HS-5 (cell line): ENCODE measurements at places on chromosomes 11 and 22.

- DNase-seq = no peak
Observed at GRCh38 chr22:36806835-36807234, 10.0 kb downstream of the PVALB start.

GRCh38 chr11:76322540-76322939 is 58.4 kb downstream of the THAP12 start:
- no peak for DNase-seq

- DNase-seq = no peak
Observed at GRCh38 chr11:21650961-21651360, 541.9 kb upstream of the ANO5 start.

- DNase-seq = no peak
Observed at GRCh38 chr11:126405906-126406305, 50.4 kb downstream of the ST3GAL4 start.

DNA sequence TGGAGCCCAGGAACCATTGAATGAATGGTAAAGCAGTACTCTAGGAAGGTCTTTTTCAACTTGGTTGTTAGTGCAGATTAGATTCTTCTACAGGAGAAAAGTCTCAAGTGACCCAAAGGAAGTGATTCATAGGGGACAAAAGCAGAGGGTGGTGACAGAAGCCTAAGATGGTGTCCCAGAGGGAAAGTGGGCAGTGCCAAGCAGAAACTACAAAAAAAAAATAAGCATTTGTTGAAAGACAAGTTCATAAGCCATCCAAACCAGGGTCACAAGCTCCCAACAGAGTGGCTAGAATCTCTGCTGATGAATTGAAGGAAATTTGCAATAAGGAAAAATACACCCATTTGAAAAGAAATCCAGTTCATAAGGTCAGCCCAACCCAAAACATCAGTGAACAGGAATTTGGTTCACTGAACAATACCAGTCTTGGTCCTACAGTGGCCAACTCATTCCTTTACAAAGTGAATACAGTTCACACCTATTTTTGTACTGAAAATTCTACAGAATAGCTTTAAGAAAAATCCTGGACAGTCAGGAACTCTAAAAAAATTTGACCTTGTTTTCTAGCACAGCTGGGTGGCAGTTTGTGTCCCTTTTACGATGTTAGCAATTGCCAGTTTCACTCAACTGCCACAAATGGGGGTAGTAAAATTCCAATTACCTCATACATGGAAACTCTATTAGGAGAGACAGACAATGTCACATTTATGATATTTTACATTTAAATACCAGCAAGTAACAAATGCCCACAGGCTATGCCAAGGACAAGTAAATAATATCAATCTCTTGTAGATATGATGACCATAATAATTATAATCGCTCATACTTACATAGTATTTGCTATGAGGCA is 21.6 kb upstream of the NUP160 start:
- DNase-seq = no peak

GRCh38 chr11:64103277-64103985 is 62.5 kb downstream of the MACROD1 start:
- no peak for DNase-seq

DNA sequence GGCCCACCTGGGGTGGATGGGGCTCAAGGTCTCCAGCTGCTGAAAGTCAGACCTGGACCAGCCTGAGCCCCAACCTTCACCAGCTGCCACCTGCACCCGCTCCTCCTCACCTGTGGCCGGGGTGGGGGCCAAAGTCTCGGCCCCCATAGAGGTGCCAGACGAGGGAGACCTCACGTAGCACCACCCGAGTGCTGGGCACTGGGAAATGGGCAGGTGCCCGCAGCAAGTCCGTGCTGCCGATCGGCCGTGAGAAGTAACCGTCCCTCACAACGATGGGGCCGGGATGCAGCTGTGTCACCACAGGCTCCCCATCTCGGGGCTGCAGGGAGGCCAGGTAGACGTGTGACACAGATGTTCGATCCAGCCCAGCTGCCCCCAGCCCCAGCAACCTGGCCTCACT is 16.2 kb downstream of the ATG2A start:
- no peak for DNase-seq

DNA sequence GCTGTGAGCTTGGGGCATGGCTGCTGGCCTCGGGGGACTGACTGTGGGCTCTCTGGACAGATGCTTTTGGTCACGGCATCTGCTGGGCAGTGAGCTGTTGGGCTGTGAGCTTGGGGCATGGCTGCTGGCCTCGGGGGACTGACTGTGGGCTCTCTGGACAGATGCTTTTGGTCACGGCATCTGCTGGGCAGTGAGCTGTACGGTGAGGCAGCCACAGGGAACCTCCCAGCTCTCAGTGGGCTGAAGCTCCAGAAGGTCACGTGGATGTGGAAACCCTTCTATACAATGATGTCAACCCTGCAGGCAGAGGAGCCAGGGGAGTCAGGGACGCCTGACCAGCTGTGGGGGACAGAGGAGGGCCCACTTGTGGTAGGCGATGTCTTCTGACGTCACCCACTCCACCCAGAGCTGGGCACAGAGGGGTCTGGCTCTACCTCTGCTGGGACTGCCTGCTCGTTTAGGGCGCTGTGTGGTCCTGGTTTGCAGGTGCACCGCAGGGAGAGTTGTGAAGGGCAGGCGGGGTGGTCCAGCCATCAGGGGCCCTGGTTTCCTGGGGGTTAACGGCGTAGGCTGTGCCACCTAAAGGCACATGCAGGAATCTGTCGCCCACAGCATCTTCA is 1331.3 kb downstream of the BRD1 start:
- no peak for DNase-seq

- no peak for DNase-seq
Observed at GRCh38 chr22:39923696-39924095, 22.8 kb downstream of the GRAP2 start.

DNA sequence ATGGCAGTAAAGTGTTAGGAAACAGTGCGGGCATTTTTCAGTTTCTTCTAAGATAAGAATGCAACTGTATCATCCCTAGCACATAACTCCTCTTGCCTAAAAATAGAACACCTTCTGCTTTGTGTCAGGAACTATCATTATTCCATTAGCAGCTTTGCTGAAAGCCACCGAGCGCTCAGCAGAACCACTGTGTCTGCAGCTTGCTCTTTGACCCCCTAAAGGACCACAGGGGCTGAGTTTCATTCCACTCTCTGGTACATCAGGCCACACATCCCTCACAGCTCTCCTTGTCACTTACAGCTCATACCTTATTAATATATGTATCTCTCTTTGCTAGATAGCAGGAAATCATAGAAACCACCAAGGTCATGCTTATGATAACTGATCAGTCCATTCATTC is 360.2 kb downstream of the KCNA4 start:
- DNase-seq = no peak

- no peak for DNase-seq
Observed at GRCh38 chr11:134862587-134863195, 450.6 kb upstream of the B3GAT1 start.

DNA sequence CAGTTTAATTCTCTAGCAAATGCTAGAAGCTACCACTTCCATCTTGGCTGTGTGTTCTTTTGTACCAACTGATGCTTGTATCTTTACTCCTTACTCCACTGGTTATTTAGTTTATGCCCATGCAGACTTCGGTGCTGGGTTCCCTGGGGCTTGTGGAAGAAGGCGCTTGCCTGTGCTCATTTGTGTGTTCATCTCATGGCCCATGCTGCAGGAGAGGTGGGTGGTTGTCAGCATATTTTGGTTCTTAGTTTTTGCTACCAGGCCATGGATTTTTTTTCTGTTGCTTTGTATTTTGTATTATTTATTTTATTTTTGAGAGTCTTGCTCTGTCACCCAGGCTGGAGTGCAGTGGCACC is 22.4 kb downstream of the MICAL2 start:
- DNase-seq = no peak

GRCh38 chr11:128828350-128828749 is 38.7 kb downstream of the KCNJ1 start:
- DNase-seq = peak; percentile 14

DNA sequence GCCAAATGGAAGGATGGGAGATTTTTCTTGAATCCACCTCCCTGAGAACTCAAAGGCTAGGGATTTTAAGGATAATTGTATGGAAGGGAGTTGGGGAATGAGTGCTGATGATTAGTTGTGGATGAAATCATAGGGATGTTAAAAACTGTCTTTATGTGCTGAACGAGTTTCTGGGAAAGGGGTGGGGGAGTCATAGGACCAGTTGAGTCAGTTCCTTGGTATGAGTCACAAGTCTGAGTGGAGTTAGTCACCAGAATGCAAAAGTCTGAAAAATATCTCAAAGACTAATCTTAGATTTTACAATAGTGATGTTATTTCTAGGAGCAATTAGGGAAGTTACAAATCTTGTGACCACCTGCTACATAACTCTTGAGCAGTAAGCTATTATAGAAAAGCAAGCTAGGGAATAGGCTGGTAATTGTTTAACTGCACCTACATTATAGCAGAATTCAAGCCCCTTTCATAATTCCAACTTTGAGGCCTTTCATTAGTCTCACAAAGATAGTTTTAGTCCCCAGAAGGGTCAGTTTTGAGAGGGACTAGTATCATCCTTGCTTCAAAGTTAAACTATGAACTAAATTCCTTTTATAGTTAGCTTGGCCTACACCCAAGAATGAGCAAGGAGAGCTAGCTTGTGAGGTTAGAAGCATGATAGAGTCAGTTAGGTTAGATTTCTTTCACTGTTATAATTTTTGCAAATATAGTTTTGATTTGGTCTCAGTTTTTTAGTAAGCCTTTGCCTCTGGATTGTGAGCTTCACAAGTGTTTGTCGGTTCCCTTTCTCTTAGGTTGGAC is 668.0 kb downstream of the ETS1 start:
- DNase-seq = peak; percentile 83

DNA sequence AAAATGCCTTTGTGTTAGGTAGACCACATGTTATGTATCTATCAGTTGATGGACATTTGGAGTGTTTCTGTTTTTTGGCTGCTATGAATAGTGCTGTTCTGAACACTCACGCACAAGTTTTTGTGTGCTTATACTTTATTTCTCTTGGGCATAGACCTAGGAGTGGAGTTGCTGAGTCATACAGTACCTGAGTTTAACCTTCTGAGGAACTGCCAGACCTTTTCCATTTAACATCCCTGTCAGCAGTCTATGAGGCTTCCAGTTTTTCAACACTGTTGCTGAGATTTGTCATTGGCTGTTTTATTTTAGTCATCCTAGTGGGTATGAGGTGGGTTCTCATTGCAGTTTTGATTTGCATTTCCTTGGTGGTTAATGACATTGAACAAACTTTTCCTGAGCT is 4.4 kb downstream of the CTTN start:
- no peak for DNase-seq
